ENCODE measurements at places on chromosomes 16 and 17. TPM values are rescaled to one million over a fixed set of nuclear protein-coding genes. Genes with fewer than 3 reads are reported as not detected.

DNA sequence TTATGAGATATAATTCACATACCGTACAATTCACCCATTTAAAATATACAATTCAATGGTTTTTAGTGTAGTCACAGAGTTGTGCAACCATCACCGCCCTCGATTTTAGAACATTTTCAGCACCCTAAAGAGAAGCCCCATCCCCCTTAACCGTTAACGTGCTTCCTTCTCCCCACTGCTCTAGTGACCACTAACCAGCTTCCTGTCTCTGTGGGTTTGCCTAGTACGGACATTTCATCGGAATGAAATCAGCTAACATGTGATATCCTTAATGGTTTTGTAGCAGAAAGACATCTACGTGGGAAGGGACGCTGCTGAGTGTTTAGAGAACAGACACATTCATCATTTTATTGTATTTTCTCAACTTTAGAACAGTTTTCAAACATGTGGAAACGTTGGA is 80.8 kb upstream of the HSBP1 start:
- H3K4me3 ChIP-seq: no peak overlapping the region
- H3K27me3 ChIP-seq: no peaks in the 10 kb centered on the region

- H3K4me1 ChIP-seq: no peaks in the 10 kb centered on the region
- H3K27me3 ChIP-seq: no peaks in the 10 kb centered on the region
- no peaks in the 10 kb centered on the region for H3K36me3 ChIP-seq
- H3K4me3 ChIP-seq: no peak overlapping the region
- H3K27ac ChIP-seq: peak overlapping the region; percentile 22
Observed at GRCh38 chr17:18248300-18248731, 10.2 kb downstream of the FLII start.

GPR179 gene
- total RNA-seq: 0.97 TPM

DNA sequence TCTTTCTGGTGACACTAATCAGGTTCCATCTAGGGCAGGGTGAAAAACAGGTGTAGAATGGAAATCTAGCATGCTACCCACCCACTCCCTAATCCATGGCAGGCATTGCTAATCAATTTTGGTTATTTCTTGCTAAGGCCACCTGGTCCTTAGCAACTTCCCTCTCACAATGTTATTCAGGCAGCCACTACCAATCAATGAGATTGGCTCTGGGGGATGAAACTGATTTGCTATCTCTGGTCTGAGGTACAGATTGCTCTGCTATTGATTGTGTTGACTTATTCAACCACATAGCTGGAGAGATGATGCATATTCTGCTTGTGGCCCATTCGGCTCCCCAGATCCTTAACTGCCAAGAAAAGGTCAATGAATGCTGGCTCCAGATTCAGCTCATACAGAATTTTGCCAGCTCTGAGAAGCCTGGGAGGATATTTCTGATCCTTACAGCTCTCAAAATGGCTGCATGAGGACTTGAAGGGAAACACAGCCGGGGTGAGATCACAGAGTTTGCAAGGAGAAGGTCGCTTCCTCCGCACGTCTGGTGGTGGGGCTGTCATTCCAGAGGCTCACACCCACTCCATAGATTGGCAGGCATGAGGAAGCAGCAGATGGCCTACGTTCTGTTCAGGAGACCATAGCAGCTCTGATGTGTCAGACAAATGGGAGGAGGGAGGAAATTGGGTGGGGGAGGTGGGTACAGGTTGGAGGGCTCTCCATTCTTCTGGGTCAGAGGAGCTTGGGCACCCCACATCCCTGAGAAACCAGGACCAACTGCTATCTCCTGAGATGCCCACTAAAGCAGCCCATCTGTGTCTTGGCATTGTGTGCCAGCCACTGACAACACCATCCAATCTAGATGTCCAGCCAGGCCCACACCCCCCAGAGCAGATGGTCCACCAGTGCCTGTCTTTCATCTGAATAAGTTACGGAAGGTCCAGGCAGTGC is 22.3 kb downstream of the SEZ6 start:
- no peak overlapping the region for H3K27ac ChIP-seq
- DNase-seq: no peak
- no peak overlapping the region for H3K4me3 ChIP-seq
- no peaks in the 10 kb centered on the region for H3K4me1 ChIP-seq
- H3K27me3 ChIP-seq: no peaks in the 10 kb centered on the region

- no peak for DNase-seq
- no peaks in the 10 kb centered on the region for H3K27me3 ChIP-seq
- H3K36me3 ChIP-seq: no peaks in the 10 kb centered on the region
- H3K27ac ChIP-seq: peak overlapping the region; percentile 66
- no peak overlapping the region for H3K4me3 ChIP-seq
Observed at GRCh38 chr17:68656666-68657065, 55.5 kb upstream of the FAM20A start.

DNA sequence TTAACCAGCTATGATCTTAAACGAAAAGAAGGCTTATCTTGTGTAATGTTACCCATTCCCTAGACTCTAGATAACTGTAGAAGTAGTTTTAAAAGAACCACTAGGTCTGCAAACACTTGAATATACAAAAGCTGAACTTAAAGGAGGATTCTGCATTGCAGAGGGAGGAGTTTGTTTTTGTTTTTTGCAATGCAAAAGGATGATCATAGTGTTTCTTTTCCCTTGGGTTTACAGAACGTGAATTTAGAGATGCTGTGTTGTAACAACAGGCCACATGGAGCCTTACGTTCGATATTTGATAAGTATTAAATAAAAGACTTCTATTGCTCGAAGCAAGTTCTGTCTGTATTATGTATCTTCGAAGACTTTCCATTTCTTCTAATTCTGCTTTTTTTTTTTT is 77.6 kb downstream of the CHD9 start:
- no peaks in the 10 kb centered on the region for H3K36me3 ChIP-seq
- peaks cover 12% of the 10 kb centered on the region for H3K4me1 ChIP-seq
- H3K27ac ChIP-seq: peak overlapping the region; percentile 91

GRCh38 chr16:85999778-86000177 is 100.8 kb downstream of the IRF8 start:
- H3K36me3 ChIP-seq: no peaks in the 10 kb centered on the region
- DNase-seq: no peak

DNA sequence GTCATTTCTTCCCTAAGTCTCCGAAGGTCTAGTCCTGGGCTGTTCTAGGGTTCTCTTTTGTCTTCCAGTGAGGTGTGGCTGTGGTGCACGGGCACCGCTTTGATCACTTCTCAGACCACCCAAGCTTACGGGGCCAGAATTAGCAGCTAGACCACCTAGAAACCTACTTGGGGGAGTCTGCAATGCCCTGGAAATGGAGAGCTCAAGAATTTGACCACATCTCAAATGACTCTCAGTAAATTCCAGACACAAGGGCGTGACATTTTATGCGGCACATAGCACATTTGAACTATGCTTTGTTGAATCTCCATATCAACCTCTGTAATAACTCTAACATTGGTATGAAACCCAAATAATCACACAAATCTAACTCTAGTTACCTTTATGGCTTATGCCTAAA is 24.9 kb downstream of the TRIM16 start:
- no peak overlapping the region for H3K4me3 ChIP-seq
- H3K27ac ChIP-seq: no peak overlapping the region
- no peaks in the 10 kb centered on the region for H3K4me1 ChIP-seq
- no peaks in the 10 kb centered on the region for H3K27me3 ChIP-seq
- no peak for DNase-seq

DNA sequence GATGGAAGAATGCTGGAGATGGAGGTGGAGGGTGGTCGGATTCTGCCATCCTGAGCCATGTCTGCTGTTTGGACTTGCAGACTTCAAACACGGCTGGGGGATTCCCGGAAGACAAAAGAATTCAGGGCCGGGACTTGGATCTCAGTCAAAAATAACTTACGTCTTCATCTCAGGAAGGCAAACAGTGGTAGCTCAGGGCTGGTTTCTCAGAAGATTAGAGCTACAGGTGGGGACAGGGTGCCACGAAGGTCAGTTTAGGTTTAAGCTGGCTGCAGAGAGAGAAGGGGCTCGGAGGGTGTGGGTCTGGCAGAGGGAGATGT is 4.3 kb upstream of the RHBDL3 start:
- H3K4me3 ChIP-seq: no peak overlapping the region
- H3K27me3 ChIP-seq: no peaks in the 10 kb centered on the region
- H3K27ac ChIP-seq: no peak overlapping the region
- no peaks in the 10 kb centered on the region for H3K36me3 ChIP-seq
- no peaks in the 10 kb centered on the region for H3K4me1 ChIP-seq

- H3K4me3 ChIP-seq: no peak overlapping the region
- no peaks in the 10 kb centered on the region for H3K27me3 ChIP-seq
- peaks cover 6% of the 10 kb centered on the region for H3K4me1 ChIP-seq
- H3K27ac ChIP-seq: no peak overlapping the region
- H3K36me3 ChIP-seq: no peaks in the 10 kb centered on the region
Observed at GRCh38 chr16:2923481-2923880, 11.8 kb downstream of the FLYWCH1 start.

GRCh38 chr16:80527297-80527696 is 13.5 kb upstream of the DYNLRB2 start:
- H3K27me3 ChIP-seq: no peaks in the 10 kb centered on the region
- no peaks in the 10 kb centered on the region for H3K36me3 ChIP-seq
- H3K4me1 ChIP-seq: no peaks in the 10 kb centered on the region
- no peak overlapping the region for H3K4me3 ChIP-seq
- H3K27ac ChIP-seq: no peak overlapping the region

GRCh38 chr16:12086822-12087221 is 110.3 kb downstream of the SNX29 start:
- no peaks in the 10 kb centered on the region for H3K27me3 ChIP-seq
- H3K36me3 ChIP-seq: no peaks in the 10 kb centered on the region
- no peak overlapping the region for H3K27ac ChIP-seq
- H3K4me3 ChIP-seq: no peak overlapping the region
- DNase-seq: no peak

KCNJ12 gene
- total RNA-seq: 0.51 TPM

DNA sequence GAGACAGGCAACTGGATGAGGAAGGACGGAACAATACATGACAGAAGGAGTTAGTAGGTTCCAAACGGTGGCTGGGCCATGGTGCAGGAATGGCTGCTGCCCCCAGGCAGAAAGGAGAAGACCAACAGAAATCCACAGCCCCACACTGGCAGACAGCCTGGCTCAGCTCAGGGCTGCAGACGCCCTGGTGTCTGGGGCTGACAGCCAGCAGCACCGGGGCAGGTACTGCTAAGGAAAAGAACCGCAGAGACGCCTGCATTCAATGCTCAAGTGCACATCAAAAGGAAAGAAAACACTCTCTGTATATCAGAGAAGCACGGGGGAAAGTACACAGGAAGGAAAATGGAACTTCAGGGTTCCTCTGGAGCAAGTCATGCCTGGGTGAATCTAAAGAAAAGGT is 53.4 kb downstream of the GAS7 start:
- DNase-seq: no peak
- H3K4me3 ChIP-seq: no peak overlapping the region
- peaks cover 5% of the 10 kb centered on the region for H3K4me1 ChIP-seq
- no peaks in the 10 kb centered on the region for H3K27me3 ChIP-seq

KCNAB3 gene
- not detected for total RNA-seq

SLC52A1 gene
- total RNA-seq: not detected

GRCh38 chr17:61551255-61551742 is 39.7 kb downstream of the NACA2 start:
- no peaks in the 10 kb centered on the region for H3K4me1 ChIP-seq
- H3K36me3 ChIP-seq: no peaks in the 10 kb centered on the region
- no peak overlapping the region for H3K27ac ChIP-seq
- no peaks in the 10 kb centered on the region for H3K27me3 ChIP-seq
- DNase-seq: no peak
- no peak overlapping the region for H3K4me3 ChIP-seq

DNA sequence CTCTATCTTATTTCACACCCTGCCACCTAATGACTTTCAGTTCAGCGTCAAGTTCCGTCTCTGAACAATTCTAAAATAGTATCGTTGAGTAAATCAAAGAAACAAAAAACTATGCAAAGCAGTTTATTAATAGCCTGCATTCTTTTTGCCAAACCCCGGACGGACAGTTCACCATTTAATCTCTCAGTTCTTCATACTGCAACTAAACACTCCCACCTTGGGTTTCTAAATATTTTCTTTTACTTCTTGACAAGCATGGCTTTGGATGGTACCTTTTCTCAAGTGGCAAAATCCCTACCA is 1.2 kb downstream of the MYH11 start:
- peak overlapping the region; percentile 88 for H3K27ac ChIP-seq
- no peak for DNase-seq
- H3K4me1 ChIP-seq: no peaks in the 10 kb centered on the region
- no peaks in the 10 kb centered on the region for H3K27me3 ChIP-seq

- no peaks in the 10 kb centered on the region for H3K36me3 ChIP-seq
- H3K4me1 ChIP-seq: no peaks in the 10 kb centered on the region
- no peaks in the 10 kb centered on the region for H3K27me3 ChIP-seq
- no peak overlapping the region for H3K4me3 ChIP-seq
- no peak for DNase-seq
- H3K27ac ChIP-seq: no peak overlapping the region
Observed at GRCh38 chr17:29840884-29841283, 89.1 kb downstream of the SSH2 start.

FBXL20 gene
- total RNA-seq: 22.4 TPM
